ENCODE measurements at places on chromosomes 7 and 10.

- DNase-seq: no peak
These were observed 138.8 kb downstream of the OAT start for GRCh38 chr10:124279882-124280281.

DNA sequence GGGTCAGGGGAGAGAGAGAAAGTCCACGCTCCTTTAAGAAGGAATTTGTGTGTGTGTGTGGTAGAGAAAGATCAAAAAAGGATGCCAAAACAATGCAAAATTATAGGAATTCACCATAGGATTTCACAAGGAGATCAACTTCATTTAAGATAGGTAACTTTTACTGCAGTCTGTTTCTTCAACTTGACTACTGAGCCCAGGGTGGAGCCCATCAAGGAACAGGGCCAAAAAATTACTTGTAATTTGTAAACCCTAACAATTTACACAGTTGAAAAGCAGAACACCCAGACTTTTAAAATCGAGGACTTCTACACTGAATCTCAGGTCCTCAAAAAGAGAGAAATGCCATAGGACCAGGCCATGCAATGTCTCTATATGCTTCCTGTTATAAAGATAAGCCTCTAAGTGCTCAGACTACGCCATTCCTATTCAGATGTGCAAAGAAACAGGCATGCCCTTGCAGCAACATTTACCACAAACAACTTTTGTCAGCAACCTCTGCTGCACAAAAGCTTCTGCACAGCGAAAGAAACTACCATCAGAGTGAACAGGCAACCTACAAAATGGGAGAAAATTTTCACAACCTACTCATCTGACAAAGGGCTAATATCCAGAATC lies 10.6 kb upstream of the GIMAP4 start:
- DNase-seq: no peak

- no peak for DNase-seq
These were observed 10.4 kb downstream of the PDZD7 start for GRCh38 chr10:101020427-101021075.

- no peak for DNase-seq
These were observed 111.1 kb upstream of the TCF7L2 start for GRCh38 chr10:112838784-112839481.

DNA sequence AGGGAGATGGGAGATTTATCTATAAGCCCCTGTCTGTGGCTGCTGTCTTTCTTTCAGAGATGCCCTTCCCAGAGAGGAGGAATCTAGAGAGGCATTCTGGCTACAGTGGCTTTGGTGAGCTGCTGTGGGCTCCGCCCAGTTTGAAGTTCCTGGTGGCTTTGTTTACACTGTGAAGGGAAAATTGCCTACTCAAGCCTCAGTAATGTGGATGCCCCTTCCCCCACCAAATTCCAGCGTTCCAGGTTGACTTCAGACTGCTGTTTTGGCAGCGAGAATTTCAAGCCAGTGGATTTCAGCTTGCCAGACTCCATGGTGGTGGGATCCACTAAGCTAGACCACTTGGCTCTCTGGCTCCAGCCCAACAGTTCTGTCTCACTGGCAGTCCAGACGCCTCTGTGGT lies 951.6 kb downstream of the CCSER2 start:
- DNase-seq: no peak

- DNase-seq: no peak
These were observed 126.5 kb upstream of the CHRM2 start for GRCh38 chr7:136741941-136742340.

DNA sequence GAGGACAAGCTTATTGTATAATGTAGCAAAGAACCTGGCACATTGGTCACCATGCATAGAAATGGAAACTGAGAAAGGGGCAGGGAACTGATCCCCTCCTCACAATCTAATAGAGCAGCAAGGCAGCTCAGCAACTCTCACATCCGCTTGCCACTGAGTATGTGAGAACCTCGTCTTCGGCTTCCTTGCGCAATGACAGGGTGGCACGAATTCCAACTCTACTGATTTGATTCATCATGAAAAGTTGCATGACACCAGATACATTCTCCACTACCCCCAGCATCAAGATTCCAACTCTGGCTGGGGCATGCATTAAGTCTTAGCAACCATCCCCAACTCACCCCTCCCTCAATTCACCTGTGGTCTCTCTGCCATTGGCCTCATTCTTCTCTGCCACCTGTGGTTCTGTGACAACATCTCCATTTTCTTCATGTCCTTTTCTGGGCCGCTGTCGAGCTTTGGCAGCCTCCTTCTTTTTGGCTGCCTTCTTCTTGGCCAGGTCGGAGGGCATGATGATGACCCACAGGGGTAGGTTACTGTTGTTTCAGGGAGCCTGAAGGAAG lies 976 bp downstream of the ABCF2 start:
- no peak for DNase-seq

DNA sequence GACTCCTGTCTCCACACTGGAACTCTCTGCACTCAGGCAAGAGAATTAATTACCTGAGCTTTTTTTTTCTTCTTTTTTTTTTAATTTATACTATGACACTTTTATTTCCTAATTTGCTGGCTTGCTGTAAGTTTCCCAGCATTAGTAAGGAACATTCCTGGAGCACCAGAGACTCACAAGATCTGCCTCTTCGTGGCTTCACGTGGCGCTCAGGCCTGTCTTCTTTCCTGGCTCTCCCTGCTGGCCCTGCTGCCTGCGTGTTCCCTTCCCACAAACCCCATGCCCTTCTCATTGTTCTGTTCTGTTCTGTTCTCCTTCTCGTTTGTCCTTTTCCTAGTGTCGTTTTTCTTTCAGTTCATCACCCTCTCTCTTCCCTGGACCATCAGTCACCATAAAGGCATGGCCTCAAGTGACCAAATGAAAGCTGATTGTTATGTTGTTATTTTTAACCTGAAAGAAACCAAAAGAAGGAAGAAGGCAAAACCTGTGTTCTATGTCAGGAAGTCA lies 591.6 kb upstream of the PFKP start:
- no peak for DNase-seq

GRCh38 chr10:91582153-91582554 lies 50.7 kb downstream of the PPP1R3C start:
- DNase-seq: no peak

DNA sequence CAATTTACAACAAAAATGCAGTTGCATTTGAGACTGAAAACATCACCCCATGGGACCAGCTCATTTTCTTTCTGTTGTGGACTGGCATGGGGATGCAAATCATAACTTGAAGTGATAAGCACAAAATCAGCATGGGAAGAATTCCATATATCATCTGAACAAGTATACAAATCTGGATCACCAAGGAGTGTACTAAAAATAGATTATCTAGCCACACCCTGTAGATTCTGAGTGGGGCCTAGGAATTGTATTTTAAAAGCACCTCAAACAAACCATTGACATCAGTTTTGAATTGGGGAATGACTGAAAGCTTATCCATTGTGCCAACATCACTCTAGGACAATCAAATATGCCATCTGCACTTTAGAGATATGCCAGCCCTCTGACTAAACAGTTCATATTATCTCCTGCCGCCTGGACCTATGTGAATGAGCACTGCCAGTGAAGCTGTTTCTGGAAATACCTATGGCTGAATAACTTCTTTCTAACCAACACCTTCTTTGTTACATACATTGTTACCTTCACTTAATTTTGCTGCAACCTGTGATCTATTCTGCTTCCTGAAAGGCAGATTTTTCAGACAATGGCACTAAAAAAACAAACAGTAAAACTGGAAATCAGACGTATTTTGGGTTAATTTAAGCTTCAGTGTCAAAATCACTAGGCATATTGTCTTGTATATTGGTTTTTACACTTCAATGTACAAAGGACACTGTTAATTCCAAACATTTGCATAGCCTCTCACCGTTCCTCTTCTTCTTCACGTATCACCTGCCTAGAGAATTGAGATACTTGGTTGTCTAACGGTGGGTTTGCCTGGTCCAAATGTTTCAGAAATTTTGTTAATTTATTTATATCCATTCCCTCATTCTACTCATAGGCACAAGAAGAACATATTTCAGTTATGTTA lies 42.4 kb upstream of the HGF start:
- no peak for DNase-seq

Data from 8988T (cell line).